Mucosa of descending colon (tissue), 3 donors: ENCODE measurements at places on chromosomes 1 and 21.

DNA sequence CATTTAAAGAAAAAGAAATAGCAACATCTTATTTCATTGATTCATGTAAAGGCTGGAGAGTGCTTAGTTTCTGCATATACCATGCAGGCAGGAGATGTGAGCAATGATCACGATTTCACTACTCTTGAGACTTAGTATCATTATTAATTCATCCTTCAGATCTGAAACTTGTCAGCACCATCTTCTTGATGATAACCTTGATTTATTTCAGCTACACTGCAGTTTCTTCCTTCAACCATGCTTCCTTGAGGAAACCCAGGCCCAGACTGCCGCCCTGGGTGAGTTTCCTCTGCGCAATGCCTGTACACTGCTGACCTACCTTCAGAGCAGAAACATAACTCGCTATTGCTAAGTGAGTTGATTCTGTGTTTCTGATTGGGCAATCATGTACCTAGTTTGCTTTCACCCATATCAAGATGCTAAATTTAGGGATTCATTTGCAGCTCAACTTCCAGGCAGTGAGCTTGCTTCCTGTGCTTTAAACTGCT is 13.5 kb upstream of the BCL10 start:
- DNase-seq: no peak

DNA sequence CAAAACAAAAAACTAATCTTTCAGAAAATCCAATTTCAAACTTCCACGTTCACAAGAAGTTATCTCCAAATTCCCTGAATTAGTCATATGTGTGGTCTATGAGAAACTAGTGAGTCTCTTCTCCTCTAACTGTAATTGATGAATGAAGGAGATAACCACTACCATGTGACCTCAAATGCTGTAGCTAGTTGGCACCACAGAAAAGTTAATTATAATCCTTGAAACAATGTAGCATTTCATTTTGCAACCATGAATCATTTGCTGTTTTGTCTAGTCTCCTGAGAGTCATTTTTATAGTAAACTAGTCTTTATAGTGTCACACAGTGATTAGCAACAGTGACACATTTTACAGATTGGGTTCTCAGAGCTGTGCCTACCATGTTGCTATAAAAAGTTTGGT is 287.5 kb downstream of the LRRIQ3 start:
- DNase-seq: no peak

GRCh38 chr1:226411619-226412018 is 3.7 kb upstream of the PARP1 start:
- no peak for DNase-seq

DNA sequence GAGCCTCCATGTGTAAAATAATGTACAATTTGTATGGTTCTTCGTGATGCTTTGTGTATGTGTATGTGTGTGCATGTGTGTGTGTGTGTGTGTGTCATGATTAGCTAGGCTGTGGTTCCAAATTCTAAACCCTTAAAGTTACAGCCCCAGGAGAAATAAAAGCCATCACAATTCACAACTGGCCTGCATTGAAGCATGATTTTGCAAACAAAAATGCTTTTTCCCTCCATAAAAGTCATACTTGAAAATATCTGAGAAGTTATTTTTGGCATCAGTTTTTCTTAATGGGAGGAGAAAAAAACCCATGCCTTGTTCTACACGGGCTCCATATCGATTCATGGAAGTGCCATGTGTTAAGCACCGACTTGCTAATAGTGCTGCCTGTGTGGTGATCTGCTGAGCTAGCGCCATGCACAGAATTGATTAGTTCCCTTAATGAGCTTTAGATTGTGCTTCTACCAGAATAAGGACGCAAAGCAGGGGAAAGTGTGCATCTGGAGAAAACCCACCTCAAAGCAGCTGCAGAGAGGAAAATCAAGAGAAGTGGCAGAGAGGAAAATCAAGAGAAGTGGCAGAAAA is 207.3 kb downstream of the DSCAM start:
- DNase-seq: no peak

DNA sequence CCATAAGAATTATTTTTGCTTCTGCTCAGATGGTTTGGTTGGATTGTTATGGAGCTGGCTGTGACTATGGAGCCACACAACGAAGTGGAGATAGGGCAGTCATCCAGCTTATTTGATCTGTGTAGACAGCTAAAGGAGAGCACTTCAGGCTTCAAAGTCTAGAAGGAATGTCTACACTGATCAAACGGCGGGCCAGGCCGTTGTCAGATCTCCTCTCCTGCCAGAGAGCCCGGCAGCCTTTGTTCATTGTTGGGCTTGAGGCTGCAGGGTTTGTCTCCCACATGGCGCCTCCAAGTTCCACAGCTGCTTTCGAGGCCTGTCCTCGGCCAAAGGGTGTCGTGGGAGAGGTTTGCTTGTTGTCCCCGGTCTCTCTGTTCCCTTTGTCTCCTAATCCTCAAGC is 2.8 kb upstream of the STMN1 start:
- no peak for DNase-seq

DNA sequence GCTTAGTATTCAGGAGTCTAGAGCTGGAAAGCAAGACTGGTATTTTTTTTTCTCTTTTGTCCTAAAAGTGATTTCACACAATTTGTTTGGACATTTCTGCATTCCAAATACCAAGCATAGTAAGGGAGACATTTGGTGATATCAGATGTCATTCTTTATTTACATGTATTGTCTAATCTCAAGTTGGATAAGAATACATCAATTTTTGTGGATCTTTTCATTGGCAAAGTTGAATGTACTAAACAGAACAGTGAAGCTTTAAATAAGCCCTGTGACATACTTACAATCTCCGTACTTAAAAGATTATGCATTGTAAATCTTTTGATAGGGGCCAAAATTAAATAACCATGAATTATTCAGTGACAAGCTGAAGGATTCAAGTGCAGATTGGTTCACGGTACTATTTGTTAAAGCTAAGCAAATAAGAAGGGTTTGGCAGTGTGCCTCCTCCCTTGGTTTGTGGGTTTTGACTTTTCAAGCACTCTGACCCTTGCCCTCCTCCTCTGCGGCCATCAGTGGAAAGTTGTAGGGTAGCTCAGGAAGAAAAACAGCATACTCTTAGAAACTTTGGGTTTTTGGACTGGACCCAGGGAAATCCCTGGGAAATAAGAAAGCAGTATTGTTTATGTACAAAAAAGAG is 663.7 kb downstream of the ADGRL2 start:
- no peak for DNase-seq

GRCh38 chr1:167943541-167943940 is 6.7 kb upstream of the MPC2 start:
- DNase-seq: no peak

GRCh38 chr1:119954476-119955422 is 58.4 kb upstream of the ADAM30 start:
- no peak for DNase-seq

DNA sequence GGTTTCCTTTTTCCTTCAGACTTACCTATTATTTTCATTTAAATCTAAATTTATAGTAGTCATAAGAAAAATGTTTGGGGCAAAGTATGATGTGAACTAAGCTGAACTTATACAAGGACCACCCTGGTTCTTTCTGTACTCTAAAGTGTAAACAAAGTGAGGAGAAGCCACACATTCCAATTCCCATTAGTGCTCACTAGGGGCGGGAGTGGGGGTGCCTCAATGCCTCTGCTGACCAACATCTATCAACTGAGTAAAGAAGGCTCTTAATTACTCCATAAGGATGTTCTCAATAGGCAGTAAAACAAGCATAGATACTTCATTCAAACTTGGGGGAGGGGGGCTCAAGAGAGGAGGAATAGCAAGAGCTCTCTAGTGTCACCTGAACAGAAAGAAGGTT is 151.7 kb downstream of the CDC42BPA start:
- DNase-seq: no peak

- no peak for DNase-seq
Observed at GRCh38 chr1:224223819-224224714, 41.0 kb downstream of the DEGS1 start.

- DNase-seq: no peak
Observed at GRCh38 chr1:228744918-228745317, 9.6 kb downstream of the RHOU start.

GRCh38 chr1:224582041-224582440 is 34.1 kb upstream of the CNIH3 start:
- no peak for DNase-seq

GRCh38 chr1:231000639-231001038 is 21.7 kb downstream of the ARV1 start:
- DNase-seq: no peak

- no peak for DNase-seq
Observed at GRCh38 chr21:31349208-31349607, 5.1 kb upstream of the TIAM1 start.

DNA sequence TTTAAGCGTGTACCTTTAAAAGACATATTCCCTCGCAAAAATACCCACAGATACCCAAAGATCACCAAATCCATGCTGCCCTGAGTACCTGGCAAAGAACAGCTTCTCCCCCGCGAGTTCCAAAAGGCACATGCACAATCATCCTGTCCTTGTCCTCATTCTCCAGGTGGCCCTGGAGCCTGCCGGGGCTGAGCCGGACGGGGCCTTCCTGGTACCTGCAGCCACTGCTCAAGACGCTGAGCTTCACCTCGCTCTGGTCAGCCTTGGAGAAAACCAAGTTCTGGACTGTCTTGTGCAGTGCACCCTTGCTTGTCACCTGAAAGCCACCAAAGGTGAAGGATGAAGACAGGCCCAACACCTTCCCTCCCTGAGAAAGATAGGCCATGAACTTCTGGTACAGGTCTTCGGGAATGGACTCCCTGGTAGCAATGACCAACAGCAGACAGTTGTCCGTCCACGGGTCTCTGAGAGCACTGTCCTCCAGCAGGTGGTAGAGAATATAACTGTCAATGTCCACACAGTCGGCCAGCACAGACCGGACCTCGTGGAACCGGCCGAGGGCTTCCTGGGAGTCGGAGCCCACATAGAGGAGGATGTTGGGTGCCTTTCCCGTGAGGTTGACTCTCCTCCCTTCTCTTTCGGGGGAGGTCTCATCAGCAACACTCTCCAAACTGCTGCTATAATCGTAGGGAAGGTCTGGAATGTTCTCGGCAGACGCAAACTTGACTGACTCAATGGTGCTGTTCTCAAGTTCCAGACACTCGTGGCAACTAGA is 29.9 kb downstream of the HLCS start:
- DNase-seq: no peak

GRCh38 chr1:33468011-33468410 is 4.4 kb upstream of the ZSCAN20 start:
- DNase-seq: no peak

GRCh38 chr1:40720493-40720892 is 29.0 kb downstream of the NFYC start:
- no peak for DNase-seq

GRCh38 chr1:36884029-36884701 is 150.2 kb downstream of the GRIK3 start:
- no peak for DNase-seq

DNA sequence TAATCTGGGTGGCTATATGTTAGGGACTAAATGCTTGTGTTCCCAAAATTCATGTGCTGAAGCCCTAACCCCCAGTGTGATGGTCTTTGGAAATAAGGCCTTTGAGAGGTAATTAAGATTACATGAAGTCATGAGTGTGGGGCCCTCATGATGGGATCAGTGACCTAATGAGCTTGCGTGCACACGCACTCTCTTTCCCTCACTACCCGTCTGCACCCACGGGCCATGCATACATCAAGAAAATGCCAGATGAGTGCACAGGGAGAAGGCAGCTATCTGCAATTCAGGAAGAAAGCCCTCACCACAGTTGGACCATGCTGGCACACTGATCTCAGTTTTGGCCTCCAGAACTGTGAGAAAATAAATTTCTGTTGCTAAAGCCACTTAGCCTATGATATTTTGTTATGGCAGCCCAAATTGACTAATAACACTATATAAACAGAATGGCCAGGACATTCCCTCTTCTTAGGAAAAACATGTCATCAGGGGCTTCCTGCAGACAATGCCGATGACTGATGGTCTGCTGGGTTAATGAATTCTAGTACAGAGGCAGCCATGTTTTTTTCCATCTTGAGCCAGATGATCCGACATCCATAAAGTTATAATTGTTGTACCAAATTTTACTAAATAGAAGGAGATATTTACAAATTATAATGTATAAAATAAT is 18.1 kb upstream of the MYOG start:
- DNase-seq: no peak

DNA sequence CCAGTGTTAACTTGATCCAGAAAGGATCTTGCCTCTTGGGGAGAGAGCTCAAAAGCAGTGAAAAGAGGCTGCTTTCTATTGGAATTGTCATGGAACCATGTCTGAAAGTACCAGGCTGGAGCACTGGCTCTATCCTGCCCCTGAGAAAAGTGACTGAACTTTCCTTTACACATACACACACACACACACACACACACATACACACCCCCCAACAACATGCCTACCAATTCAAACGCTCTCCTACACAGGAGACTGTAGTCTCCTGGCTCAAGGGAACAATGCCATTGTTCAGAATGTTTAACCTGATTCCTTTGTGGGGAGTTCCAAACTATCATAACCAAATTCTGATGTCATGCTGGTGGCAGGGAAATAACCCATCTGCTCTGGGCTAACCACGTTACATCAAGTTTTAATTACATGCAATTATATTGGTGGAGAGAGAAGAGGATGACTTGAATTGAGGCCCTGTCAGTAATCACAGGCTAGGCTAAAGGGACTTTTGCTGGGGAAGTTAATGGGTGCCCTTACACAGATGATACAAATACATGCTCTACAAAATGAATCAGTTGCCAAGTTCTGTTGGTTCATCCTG is 52.3 kb upstream of the DUSP10 start:
- no peak for DNase-seq

DNA sequence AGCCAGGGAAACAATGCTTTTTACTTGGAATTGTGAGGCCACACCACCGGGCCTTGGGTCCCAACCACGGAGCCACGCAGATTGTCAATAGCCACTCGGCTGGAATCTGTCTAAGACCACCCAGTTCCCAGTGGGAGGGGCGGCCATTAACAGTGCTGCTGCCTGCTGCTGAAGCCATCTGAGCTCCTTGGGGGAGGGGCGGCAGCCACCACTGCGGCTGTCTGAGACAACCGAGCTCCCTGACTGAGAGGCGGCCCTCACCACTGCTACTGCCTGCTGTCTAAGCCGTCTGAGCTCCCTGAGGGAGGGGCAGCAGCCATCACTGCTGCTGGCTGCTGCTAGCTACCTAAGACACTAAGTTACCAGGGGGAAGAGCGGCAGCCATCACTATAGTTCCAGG is 64.3 kb downstream of the DMRTA2 start:
- no peak for DNase-seq

GRCh38 chr1:85629532-85629920 is 49.0 kb downstream of the CCN1 start:
- no peak for DNase-seq

GRCh38 chr1:208534599-208534897 is 290.4 kb upstream of the PLXNA2 start:
- no peak for DNase-seq

DNA sequence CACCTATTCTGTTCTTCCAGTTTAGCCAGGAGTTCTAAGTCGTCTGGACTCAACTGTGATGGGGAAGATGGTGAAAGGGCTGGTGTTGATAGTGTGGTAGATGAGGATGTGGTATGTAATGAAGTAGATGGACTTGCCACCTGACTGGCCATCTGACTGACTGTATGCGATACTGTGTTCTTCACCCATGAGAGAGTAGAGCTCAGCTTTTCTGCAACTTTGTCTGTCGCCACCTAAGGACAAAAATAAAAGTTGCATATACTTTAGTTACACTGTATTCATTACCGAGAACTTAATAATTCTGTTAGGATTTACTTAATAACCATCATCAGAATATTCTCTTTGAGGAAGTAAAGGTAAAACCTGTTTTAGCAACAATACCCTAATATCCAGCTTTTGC is 48.5 kb downstream of the EVI5 start:
- DNase-seq: no peak

GRCh38 chr1:29603622-29604021 is 367.3 kb downstream of the PTPRU start:
- DNase-seq: no peak

- DNase-seq: no peak
Observed at GRCh38 chr1:212582291-212582690, 26.3 kb upstream of the ATF3 start.
